ENCODE measurements at places on chromosomes 5 and 9.

- DNase-seq, result no peak
Measured at GRCh38 chr5:66645039-66645438, 48.8 kb downstream of the MAST4 start.

GRCh38 chr9:98775831-98776441 lies 20.4 kb downstream of the ANKS6 start:
- peak; percentile 88 for DNase-seq

DNA sequence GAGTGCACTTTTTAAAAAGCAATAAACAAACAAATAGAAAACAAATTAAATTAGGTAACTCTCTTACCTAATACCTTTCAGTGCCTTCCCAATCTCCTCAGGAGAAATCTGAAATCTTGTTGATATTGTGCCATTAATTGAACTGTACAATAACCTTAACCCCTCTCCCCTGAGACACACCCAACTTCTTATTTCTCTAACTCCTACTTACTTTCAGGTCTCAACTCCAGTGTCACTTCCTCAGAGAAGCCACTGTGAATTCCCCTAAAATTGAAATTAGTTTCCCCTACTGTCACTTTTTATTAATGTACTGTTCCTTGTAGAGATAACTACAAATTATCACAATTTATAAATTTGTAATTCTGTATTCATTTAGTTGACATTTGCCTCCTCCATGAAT lies 295.3 kb upstream of the TNC start:
- no peak for DNase-seq

DNA sequence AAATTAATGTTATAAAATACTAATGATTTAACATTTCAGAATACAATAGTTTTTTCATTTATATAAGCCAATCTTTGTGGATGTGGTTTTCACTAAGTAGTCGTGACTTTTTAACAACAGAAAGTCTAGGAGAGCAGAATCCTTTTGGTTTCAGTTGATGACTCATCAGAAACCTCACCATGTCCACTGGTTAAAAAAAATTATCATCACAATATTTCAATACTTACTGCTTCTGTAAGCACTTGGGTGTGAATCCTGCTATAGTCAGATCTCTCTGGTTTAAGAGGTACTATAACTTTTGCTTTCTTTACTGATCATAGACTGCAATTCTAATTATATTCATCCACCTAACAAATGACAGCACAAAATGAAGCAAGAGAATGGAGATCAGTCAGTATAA lies 77.2 kb downstream of the MRPS30 start:
- DNase-seq, result no peak

- no peak for DNase-seq
Measured at GRCh38 chr5:176784218-176785165, 25.9 kb upstream of the UNC5A start.

- DNase-seq, result no peak
Measured at GRCh38 chr9:125544484-125544883, 162.5 kb downstream of the MAPKAP1 start.

GRCh38 chr5:153222936-153223335 lies 267.5 kb upstream of the GRIA1 start:
- DNase-seq, result no peak

DNA sequence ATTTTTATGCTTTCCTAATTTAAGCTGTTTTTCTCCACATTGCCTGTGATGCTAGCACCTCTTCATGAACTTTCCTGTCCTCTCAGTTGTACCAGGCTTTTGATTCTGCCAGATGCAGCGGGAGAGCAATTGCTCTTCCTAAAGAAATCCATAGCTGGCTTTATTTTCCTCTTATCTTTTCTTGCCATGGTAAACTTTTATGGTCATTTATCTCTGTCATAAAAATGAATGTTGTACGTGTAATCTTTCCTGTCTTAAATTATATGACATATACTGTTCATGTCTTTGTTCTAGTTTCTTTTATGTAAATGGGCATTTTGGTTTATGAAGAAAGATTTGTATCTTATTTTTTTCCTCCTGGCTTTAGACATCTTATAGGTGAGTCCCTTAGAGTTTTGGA lies 127.5 kb downstream of the SH3GL2 start:
- no peak for DNase-seq

- no peak for DNase-seq
Measured at GRCh38 chr5:53616939-53617549, 56.6 kb downstream of the NDUFS4 start.

DNA sequence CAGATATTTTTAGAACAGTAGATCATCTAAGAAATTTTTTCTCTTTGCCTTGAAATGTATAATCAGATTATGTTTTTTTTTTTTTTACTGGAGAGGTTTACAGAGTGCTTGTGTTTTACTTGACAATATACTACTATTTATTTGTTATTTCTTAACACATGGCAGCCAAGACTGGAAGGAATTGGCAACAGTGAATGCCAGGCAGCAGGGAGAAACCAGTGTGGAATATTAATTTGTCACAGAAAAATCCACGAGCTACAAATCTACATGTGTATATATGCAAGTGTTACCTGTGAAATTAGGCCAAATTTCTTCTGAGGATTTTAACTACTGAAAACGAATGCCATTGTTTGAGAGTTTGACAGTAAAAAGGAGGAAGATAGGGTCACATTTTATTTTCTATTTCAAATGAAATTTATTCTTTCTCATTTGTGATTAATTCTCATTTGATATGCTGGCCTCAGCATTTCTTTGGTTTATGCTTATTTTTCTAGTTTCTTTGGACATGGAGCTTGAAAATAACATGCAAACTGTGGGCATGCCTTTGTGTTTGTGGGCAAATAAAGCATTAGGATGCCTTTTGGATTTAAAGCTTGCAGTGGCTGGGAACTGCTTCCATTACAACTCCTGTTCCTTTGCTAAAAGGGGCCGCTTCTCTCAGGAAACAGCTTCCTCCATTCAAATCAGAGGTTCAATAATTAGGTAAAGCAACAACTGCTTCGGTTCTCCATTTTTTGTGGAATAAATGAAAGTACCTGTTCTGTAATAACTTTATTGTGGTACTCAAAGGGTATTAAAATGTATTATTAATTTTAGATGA lies 39.0 kb upstream of the ZFYVE16 start:
- DNase-seq, result no peak

DNA sequence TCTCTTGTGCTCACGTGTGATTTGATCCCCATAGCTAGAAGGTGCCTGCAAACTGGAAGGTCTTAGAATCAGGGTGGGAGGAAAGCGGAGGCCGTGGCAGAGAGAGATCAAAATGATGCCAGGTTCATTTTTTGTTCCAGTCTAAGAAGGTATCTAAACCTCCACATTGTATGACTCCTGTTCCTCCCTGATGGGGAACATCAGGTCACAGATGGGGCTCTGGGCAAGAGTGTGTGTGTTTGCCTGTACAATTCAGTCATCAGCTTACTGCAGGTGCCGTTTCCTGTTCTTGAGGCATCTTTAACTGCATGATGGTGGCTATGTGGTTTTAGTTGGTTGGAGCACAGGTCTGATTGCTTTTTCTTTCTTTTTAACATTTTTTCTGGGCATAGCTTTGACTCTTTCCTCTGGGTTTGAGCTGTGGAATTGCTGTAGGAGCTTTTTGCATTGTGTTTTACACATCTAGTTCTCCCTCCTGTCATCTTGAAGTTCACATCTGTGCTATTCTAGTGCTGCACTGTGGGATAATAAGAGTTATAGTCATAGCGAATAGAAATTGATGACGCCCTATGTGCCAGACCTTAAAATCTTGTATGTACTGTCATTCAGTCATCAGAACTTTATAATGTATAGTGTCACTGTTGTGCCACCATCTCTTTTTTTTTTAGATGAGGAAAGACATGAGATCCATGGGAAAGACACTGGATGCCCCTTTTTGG lies 30.8 kb downstream of the ARHGAP26 start:
- DNase-seq, result no peak

DNA sequence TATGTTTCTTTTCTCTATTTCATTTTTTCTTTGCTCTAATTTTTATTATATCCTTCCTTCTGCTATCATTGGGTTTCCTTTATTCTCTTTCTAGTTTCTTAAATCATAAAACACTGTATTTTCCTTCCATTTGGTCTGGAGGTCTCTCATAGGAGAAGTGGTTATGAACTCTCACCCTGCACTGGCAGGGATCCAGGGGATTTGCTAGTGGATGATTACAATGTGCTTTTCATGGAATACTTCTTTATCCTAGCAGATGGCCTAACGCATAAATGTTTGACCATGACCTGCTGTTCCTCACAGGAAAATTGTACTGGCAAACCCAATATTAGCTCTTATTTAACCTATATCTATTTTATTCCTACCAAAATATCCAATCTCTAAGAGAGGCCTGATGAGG lies 31.5 kb upstream of the SGCD start:
- DNase-seq, result no peak

GRCh38 chr5:172777881-172778814 lies 7.2 kb upstream of the DUSP1 start:
- no peak for DNase-seq

DNA sequence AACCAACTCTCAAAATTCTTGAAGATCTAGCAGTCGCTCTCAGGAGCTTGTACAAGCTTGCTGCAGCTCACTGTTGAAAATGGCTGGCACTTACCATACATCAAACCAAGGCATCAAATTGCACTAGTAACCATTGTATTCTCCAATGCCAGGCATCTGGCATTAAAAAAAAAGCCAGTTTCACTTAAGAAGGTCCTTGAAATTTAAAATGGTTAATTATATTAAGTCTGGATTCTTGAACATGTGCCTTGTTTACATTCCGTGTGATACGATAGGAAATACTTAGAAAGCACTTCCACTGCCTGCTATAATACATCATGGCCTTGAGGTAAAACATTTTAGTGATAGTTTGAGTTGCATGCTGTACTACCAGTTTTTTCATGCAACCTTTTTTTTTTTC lies 300.7 kb downstream of the KDM4C start:
- no peak for DNase-seq

DNA sequence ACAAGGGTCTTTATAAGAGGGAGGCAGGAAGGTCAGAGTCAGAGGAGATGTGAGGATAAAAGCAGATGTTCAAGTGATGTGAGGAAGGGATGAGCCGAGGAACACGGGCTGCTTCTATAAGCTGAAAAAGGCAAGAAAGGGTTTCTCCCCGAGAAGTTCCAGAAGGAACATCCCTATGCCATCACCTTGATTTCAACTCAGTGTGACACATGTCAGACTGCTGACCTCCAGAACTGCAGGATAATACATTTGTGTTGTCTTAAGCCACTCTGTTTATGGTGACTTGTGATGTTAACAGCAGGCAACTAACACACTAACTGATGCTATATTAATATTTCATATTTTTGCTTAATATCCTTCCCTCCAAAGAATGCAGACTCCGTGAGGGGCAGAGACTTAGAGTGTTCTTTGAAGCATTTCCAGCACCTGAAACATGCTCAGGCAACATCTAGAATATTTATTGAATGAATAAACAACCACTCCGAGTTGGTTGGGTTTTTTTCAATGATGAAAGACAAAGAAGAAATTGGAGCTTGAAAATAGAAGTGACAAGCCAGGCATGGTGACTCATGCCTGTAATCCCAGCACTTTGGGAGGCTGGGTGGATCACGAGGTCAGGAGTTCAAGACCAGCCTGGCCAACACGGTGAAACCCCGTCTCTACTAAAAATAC lies 77.6 kb upstream of the ADRA1B start:
- no peak for DNase-seq

DNA sequence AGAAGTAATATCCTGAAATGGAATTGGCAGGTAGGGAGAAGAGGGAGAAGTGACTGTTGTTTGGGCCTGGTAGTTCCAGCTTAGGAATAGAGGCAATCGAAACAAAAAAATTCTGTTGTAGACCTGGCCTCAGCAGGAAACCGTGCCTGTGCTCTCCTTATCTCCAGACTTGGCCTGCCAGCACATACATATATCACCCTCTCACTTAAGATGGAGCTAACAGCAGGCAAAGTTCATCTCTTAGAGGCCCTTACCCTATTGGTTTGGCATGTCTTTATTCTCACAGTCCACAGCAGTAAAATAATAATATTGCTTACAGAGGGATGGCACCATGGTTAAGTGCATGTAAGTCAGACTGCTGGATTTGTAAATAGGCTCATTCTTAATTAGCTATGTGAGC lies 19.6 kb upstream of the TNC start:
- no peak for DNase-seq

DNA sequence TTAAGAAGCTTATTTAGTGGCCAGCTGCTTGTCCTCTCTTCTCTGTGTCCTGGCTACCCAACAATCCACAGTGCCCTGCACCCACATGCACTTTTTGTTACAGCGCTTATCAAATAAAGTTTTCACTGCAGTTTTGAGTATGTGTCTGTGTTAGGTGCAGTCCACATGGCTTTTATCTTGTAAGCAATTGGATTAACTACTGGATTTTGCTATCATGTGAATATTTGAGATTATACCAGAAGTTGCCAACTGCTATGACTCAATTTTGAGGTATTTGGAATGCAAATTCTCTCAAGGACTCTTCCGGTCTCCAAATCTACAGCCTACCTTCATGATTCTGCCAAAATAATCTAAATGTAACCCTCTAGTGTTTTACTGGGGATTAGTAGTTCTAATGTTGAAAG lies 690.2 kb downstream of the NR2F1-AS1 start:
- no peak for DNase-seq

- DNase-seq, result no peak
Measured at GRCh38 chr5:4614088-4614487, 526.0 kb upstream of the ADAMTS16 start.
